ENCODE measurements at places on chromosomes 5 and 9.

GRCh38 chr9:81028504-81028903 is 660.8 kb downstream of the TLE1 start:
- H3K27me3 ChIP-seq = no peaks in the 10 kb centered on the region
- no peaks in the 10 kb centered on the region for H3K36me3 ChIP-seq
- no peak for DNase-seq

GRCh38 chr9:128906741-128907140 is 14.0 kb upstream of the PHYHD1 start:
- no peak overlapping the region for H3K27ac ChIP-seq
- peaks cover 11% of the 10 kb centered on the region for H3K4me1 ChIP-seq
- H3K27me3 ChIP-seq = no peaks in the 10 kb centered on the region

DNA sequence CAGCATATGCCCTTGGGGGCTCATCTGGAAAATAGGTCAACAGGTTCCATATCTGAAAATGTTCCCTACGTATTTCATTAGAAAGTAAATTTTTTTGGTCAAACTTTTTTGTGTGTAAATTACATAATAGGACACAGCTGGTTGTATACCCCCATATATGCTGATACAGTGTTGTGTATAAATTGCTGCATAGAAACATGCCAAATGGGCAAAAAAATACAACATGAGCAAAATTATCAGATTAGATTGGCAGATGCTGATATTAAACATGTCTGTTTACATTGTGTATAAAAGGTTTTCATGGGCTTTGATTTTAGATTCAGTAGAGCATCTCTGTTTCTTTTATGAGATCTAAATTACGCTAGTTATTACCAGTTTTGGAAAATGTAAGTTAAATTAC is 2223.0 kb downstream of the MAT2B start:
- H3K4me3 ChIP-seq = no peak overlapping the region
- no peak overlapping the region for H3K27ac ChIP-seq
- H3K36me3 ChIP-seq = no peaks in the 10 kb centered on the region
- no peak for DNase-seq

GRCh38 chr9:2055203-2055658 is 40.1 kb downstream of the SMARCA2 start:
- no peak overlapping the region for H3K27ac ChIP-seq
- H3K4me3 ChIP-seq = no peak overlapping the region
- no peaks in the 10 kb centered on the region for H3K27me3 ChIP-seq
- no peak for DNase-seq
- no peaks in the 10 kb centered on the region for H3K36me3 ChIP-seq
- no peaks in the 10 kb centered on the region for H3K4me1 ChIP-seq

DNA sequence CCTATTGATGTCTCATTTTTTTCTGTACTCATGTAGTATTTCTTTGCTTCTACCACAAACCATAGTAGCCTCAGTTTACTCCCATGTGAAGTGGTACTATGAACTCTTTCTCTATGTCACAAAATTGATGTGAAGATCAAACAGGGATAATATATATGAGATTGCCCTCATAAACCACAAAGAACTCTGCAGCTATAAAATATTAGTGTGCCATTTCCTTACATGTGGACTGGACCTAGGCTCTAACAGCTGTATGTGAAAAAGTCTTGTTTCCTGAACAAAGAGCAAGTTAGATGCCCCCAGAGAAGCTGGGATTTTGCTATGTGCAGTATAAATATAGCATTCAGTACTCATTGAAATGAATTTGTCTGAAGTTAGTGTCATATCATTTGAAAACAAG is 412.6 kb upstream of the ADAMTSL1 start:
- H3K4me3 ChIP-seq = no peak overlapping the region
- H3K4me1 ChIP-seq = no peaks in the 10 kb centered on the region
- no peak overlapping the region for H3K27ac ChIP-seq
- H3K27me3 ChIP-seq = no peaks in the 10 kb centered on the region
- H3K36me3 ChIP-seq = no peaks in the 10 kb centered on the region
- DNase-seq = no peak

- peaks cover 4% of the 10 kb centered on the region for H3K4me1 ChIP-seq
- no peaks in the 10 kb centered on the region for H3K27me3 ChIP-seq
- H3K27ac ChIP-seq = no peak overlapping the region
These were observed 6.9 kb downstream of the SUSD1 start for GRCh38 chr9:112168197-112168596.

DNA sequence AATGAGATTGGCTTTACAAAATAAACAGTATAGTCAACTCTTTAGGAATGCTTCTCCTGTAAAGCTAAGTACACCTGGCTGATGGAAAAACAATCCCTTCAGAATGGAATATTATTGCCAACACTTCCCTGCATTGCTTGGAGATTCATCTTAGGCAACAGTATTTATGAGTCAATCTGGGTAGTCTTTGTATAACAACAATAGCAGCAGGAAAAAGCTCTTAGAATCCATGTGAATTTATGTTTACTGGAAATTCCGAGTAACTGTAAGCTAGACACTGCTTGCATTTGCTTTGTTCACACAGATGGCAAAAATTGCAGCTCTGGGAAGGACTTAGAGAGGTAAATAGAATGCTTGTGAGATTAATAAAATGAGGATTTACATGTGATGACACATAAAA is 101.7 kb upstream of the NTRK2 start:
- no peak for DNase-seq
- H3K4me3 ChIP-seq = no peak overlapping the region
- H3K27me3 ChIP-seq = no peaks in the 10 kb centered on the region
- no peak overlapping the region for H3K27ac ChIP-seq
- peaks cover under 1% of the 10 kb centered on the region for H3K4me1 ChIP-seq
- no peaks in the 10 kb centered on the region for H3K36me3 ChIP-seq

DNA sequence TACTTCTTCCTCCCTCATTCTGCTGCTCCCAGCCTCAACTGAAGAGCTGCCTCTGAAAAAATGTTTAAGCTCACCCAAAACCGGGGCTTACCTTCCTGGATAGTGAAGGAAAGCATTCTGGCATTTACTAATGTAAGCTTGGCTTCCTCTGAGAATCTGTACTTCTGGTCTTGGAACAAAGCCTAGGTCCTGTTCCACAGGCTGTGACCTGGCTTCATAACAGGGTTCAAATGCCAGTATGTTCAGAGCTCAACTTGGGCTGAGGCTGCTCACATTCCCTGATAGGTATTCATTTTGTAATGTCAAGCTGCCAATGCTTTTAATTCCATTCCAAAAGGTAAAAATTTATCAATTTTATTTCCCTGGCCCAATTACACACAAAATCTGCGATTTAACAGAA is 411.7 kb upstream of the KCNN2 start:
- H3K4me3 ChIP-seq = no peak overlapping the region
- DNase-seq = no peak
- H3K27me3 ChIP-seq = no peaks in the 10 kb centered on the region

DNA sequence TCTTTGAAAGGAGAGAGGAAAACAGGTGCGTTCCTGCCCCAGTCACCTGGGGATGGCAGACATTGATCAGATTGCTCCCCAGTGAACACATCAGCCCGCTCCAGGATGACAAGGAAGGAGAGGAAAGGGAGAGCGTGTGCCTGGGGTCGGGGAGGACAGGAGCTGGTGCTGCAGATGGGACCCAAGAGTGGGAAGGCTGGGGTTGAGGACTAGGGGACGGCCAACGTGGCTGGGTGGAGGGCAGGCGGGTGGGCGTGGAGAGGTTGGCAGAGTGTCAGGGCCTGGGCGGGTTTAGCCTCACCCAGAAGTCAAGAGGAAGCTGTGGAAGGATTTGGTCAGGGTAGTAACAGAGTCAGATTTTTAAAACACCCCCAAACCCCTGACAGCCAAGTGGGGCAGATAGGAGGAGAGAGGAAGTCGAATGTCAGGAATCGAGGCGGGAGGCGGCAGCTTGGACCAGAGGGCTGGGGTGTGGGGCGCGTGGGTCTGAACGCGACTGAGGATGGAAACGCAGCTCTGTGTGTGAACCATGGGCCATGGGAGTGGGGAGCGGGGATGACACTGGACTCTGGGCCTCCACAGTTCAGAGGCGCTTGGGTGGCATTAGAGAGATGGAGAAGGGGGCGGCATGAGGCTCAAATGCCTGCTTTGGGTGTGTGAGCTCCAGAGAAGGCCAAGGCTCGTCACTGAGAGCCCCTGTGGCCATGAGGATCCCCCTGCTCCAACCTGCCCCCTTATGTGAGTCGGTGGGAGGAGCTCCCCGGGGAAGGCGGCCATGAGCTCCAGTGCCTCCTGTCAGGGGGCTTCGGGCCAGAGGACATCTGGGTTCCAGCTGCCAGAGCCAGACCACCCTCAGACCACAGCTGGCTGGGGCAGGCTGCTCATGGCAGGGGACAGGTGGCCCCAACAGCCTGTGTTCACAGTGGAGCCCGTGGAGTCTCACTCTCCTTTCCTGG is 24.6 kb downstream of the LAMC3 start:
- no peaks in the 10 kb centered on the region for H3K27me3 ChIP-seq
- H3K4me1 ChIP-seq = no peaks in the 10 kb centered on the region
- H3K4me3 ChIP-seq = no peak overlapping the region
- DNase-seq = no peak
- H3K27ac ChIP-seq = no peak overlapping the region

DNA sequence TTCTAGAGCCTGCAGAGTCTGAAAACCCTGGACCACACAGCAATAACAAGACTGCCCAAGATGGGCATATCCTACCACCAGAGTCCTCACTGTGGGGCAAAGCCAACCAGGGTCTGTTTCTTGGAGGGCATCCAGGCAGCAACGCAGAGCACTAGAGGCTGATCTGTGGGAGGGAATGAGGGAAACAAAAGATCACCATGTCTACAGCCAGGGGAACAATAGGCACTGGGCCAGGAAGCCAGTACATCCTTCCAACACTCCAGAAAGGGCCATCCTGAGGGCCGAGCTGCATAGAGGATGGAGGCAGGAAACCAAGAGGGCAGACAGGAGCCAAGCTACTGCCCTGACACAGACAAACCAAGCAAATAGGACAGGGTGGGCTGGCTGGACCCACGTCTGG is 416.1 kb upstream of the IRX4 start:
- no peaks in the 10 kb centered on the region for H3K36me3 ChIP-seq
- no peaks in the 10 kb centered on the region for H3K27me3 ChIP-seq
- H3K27ac ChIP-seq = no peak overlapping the region

GRCh38 chr9:136053757-136054142 is 41.3 kb downstream of the NACC2 start:
- no peaks in the 10 kb centered on the region for H3K27me3 ChIP-seq
- no peaks in the 10 kb centered on the region for H3K36me3 ChIP-seq
- peaks cover 3% of the 10 kb centered on the region for H3K4me1 ChIP-seq

- no peak for DNase-seq
- H3K27me3 ChIP-seq = no peaks in the 10 kb centered on the region
- no peak overlapping the region for H3K4me3 ChIP-seq
- peaks cover 89% of the 10 kb centered on the region for H3K36me3 ChIP-seq
- peaks cover 3% of the 10 kb centered on the region for H3K4me1 ChIP-seq
- H3K27ac ChIP-seq = 0 out of 2 replicates have a peak overlapping the region, but pooled peaks have one; percentile 14
These were observed 20.2 kb downstream of the HSPA4 start for GRCh38 chr5:133072021-133072420.

- no peaks in the 10 kb centered on the region for H3K27me3 ChIP-seq
- H3K4me1 ChIP-seq = no peaks in the 10 kb centered on the region
- H3K27ac ChIP-seq = no peak overlapping the region
- no peak overlapping the region for H3K4me3 ChIP-seq
- no peak for DNase-seq
These were observed 82.4 kb downstream of the NNT start for GRCh38 chr5:43685252-43685950.

GRCh38 chr9:8012986-8013385 is 213.4 kb upstream of the DMAC1 start:
- no peak for DNase-seq
- no peak overlapping the region for H3K27ac ChIP-seq
- H3K36me3 ChIP-seq = no peaks in the 10 kb centered on the region

- peaks cover 4% of the 10 kb centered on the region for H3K4me1 ChIP-seq
- H3K4me3 ChIP-seq = no peak overlapping the region
- no peaks in the 10 kb centered on the region for H3K36me3 ChIP-seq
These were observed 147.1 kb downstream of the ZNF608 start for GRCh38 chr5:124599028-124599973.

- no peak overlapping the region for H3K27ac ChIP-seq
- no peak for DNase-seq
- H3K36me3 ChIP-seq = no peaks in the 10 kb centered on the region
- H3K27me3 ChIP-seq = no peaks in the 10 kb centered on the region
These were observed 55.3 kb downstream of the TRPC7 start for GRCh38 chr5:136309932-136310598.

DNA sequence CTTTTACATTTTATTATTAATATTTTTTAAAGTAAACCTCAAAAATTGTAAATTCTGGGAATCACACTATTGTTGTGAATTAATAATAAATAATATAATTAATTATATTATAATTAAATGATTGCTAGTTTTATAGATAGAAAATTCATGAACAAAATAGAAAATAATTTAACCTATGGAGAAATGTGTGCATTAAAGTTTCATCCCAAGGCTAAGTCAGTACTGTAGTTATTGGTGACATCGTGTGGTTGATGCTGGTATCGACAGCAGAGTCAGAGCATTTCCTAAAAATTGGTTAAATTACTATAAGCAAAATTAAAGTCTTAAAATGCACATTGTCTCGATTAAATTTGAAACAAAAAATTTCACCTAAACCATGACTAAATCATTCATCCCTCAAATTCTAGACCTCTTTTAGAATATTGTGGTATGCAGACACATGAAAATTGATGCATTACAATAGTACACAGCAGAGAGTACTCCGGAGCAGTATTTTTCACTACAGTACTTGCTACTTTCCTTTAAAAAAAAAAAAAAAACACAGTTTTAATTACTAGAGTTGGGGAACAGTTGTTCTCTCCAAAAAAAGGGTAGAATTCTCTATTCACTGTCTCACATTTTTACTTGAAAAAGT is 73.9 kb downstream of the RORB start:
- no peak for DNase-seq
- H3K36me3 ChIP-seq = no peaks in the 10 kb centered on the region
- no peaks in the 10 kb centered on the region for H3K27me3 ChIP-seq
- no peak overlapping the region for H3K27ac ChIP-seq

DNA sequence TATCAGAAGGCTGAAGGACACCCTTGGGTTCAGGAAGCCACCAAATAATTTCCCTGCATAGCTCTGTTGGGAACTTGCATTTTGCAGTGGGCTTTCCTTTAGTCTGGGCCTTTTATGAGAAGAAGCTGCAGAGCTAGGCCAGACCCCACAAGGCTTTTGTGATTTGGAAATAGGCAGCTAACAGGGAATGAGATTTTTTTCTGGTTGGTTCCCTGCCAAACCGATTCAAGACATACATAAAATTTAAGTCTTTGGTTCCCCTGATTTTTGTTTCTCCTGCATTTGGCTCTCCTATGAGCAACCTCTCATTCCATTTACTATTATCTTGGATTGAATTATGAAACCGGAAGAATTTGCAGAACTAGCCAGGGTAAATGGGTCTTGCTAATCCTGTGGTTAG is 81.5 kb upstream of the PTCH1 start:
- no peak overlapping the region for H3K4me3 ChIP-seq
- H3K27me3 ChIP-seq = no peaks in the 10 kb centered on the region
- no peaks in the 10 kb centered on the region for H3K36me3 ChIP-seq
- no peaks in the 10 kb centered on the region for H3K4me1 ChIP-seq
- H3K27ac ChIP-seq = no peak overlapping the region
- no peak for DNase-seq

DNA sequence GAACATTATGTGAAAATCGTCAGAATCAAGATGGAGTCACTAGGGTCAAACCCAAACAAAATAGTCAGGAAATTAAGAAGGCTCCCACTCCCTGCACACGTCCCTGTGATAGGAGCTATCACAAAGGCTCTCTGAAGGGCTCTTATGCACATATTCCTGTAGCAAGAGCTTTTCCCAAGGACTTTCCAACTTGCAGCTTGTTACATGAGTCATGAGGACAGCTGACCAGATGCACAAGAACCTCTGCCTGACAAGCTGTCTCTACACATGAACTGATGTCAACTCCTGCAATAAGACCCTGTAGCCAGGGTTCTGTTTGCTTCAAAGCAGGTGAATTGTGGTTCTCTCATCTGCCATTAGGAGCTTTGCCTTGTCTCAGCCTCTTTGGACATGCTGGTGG is 122.4 kb downstream of the OLFM1 start:
- H3K27me3 ChIP-seq = no peaks in the 10 kb centered on the region
- H3K27ac ChIP-seq = no peak overlapping the region
- H3K4me3 ChIP-seq = no peak overlapping the region
- H3K36me3 ChIP-seq = no peaks in the 10 kb centered on the region
- DNase-seq = no peak

All from H1 (cell line).